Naive thymus-derived CD8-positive, alpha-beta T cell (primary cell): ENCODE measurements at places on chromosomes 7 and 10. TPM values are rescaled to one million over a fixed set of nuclear protein-coding genes. Genes with fewer than 3 reads are reported as not detected.

The MEPCE gene
- 64.8 TPM for total RNA-seq

The SORCS1 gene
- total RNA-seq, result not detected

GRCh38 chr10:99711129-99711719 lies 20.7 kb downstream of the COX15 start:
- no peak for DNase-seq
- H3K27ac ChIP-seq, result no peak overlapping the region
- H3K4me3 ChIP-seq, result no peak overlapping the region
- H3K27me3 ChIP-seq, result no peaks in the 10 kb centered on the region
- H3K36me3 ChIP-seq, result peaks cover 3% of the 10 kb centered on the region

DNA sequence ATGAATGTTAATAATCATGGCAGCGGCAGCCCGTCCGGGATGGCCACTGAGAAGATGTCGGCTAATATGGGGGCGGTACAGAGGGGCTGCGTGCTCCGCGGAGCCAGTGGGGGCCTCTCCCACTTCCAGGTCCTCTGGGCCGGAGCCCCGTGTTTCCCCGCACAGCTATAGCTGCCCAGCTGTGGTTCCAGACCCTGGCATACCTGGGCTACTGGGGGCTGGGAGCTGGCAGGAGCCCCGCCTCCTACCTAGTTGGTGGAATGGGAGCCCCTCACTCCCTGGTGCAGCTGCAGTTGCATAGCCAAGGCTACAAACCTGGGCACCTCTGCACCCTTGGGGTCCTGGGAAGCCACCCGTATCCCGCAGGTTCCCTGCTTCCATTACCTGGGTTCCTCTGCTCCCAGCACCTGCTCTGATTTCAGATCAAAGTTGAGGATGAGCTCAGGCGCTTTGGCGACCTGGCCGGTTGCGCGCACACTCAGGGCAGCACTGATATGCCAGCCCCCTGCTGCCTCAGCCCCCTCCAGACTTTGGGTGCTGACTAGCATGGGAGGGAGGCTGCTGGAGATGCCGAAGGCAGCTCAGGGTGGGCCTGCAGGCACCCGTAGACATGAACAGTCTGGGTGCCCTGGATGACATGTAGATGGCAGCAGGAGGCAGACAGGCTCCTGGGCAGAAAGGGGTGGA lies 236.5 kb upstream of the SEMA3D start:
- no peaks in the 10 kb centered on the region for H3K4me1 ChIP-seq
- no peak overlapping the region for H3K4me3 ChIP-seq
- H3K27ac ChIP-seq, result no peak overlapping the region
- H3K27me3 ChIP-seq, result no peaks in the 10 kb centered on the region
- H3K36me3 ChIP-seq, result no peaks in the 10 kb centered on the region
- DNase-seq, result no peak

- no peaks in the 10 kb centered on the region for H3K27me3 ChIP-seq
- no peak overlapping the region for H3K27ac ChIP-seq
- no peak overlapping the region for H3K4me3 ChIP-seq
- H3K36me3 ChIP-seq, result peaks cover 21% of the 10 kb centered on the region
These were observed 56.9 kb downstream of the HIBADH start for GRCh38 chr7:27605689-27606269.

DNA sequence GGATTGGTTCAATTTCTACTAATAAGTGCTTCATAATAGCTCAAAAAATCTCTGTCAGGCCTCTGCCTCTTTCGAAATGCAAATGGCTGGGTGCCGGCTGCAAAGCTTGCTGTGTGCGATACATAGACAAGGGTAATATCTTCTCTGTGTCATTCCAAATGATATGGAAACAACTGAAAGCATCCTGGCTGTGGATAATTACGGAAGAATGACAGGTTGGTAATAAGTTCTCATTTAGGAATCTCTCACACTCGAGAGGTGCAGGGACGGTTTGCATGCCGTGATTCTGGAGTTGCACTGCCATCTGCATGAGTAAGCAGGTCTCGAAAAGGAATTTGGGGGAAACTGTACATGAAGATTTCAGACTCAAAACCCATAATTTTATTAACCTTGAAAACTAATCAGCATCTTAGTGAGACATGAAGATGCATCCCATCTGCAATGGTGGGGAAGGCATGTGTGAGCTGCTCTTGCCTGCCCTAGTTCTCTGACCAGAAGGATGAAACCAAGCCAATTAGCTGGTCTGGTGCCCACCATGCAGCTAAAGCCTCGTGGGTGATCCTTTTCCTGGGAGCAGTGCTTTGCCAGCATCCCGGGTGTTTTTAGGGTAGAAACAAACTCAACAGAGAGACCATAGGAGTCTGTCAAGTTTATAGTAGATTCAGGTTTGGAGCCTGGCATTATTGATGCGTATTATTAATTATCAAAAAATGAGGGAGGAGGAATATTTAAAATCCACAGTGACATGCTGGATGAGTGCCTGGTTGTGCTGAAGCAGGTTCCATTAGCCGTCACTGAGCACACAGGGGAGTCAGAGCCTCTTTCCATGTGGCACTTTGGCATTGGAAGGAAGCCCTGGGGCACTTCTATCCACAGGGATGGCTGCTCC lies 503.6 kb upstream of the MGMT start:
- H3K4me3 ChIP-seq, result no peak overlapping the region
- no peaks in the 10 kb centered on the region for H3K4me1 ChIP-seq
- H3K27me3 ChIP-seq, result peaks cover 6% of the 10 kb centered on the region
- no peak for DNase-seq
- H3K36me3 ChIP-seq, result no peaks in the 10 kb centered on the region

DNA sequence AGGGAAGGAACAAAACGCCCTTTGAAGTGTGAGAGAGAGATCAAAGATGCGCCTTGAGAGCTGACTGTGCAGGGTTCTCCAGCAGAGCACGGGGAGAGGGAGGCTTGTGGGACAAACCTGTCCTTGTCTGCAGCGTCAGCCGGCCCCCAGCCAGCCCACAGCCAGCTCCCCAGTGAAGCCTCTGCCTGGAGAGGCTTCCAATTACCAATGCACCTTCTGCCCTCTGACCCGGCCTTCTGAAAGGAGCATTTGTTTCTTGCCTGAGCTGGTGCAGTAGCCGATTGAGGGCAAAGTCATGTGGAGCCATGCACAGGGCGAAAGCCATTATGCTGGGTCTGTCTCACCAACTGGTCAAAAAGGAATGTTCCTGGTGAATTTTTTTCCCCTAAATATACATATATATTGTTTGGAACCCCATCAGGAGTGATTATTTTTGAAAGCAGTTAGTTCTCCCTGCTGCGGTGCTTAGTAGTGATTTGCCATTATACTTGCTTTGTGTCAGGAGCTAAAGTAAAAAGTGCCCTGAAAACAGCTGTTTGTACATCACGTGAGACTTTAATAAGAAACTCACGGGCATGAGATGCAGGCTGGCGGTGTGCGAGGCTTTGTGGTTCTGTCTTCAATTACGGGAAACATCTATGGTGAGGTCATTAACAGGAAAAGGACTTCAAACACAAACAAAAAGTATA lies 268.6 kb downstream of the KLF6 start:
- H3K36me3 ChIP-seq, result no peaks in the 10 kb centered on the region
- H3K27me3 ChIP-seq, result peaks cover 14% of the 10 kb centered on the region
- no peak for DNase-seq
- no peak overlapping the region for H3K4me3 ChIP-seq
- H3K27ac ChIP-seq, result no peak overlapping the region
- no peaks in the 10 kb centered on the region for H3K4me1 ChIP-seq

The PRSS37 gene
- not detected for total RNA-seq

The VAX1 gene
- total RNA-seq, result not detected

The NRCAM gene
- total RNA-seq, result 42.9 TPM

DNA sequence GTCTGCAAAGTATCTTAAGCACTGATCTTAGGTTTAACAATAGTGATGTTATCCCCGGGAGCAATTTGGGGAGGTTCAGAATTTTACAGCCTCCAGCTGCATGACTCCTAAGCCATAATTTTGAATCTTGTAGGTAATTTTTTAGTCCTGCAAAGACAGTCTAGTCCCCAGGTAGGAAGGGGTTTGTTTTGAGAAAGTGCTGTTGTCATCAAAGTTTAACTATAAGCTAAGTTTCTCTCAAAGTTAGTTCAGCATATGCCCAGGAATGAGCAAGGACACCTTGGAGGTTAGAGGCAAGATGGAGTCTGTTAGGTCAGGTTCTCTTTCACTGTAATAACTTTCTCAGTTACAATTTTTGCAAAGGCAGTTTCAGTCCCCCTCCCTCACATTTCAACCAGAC lies 79.0 kb upstream of the LRGUK start:
- H3K27ac ChIP-seq, result no peak overlapping the region
- H3K4me1 ChIP-seq, result no peaks in the 10 kb centered on the region
- H3K36me3 ChIP-seq, result peaks cover 12% of the 10 kb centered on the region
- DNase-seq, result no peak

DNA sequence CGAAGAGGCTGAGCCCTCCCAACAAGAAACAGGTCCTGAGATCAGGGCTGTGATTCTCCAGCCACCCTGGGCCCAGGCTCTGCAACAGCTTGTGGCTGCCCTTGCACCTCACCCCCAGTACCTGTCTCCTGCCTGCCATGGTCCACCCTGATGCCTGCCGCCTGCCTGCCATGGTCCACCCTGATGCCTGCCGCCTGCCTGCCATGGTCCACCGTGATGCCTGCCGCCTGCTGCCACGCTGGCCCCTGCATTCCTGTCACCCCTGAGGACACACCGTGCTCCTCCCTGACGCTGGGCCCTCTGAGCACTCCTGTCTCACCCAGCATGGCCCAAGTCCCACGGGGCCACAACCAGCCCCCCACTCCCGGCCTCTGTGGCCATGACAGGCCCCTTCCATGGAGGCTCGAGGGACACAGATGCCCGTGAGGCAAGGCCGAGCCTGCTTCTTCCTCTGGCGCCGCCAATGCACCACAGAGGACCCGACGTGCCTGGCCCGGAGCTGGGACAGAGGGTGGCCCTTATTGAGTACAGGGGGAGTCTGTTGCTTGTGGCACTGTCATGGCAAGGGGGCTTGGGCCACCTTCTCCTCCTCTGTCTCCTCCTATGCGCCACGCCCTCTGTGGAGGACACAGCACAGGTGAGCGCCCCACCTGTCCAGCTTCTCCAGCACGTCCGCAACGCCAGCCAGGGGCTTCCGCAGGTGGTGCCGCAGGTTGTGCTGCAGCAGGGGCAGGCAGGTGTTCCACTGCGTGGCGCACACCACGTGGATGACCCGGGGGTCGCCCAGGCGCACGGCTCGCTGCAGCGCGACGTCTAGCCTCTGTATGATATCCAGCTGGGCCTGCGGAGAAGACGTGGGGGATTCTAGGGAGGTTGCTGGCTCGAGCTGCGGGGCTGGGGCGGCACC lies 18.1 kb downstream of the CFAP46 start:
- no peak for DNase-seq
- no peaks in the 10 kb centered on the region for H3K4me1 ChIP-seq
- no peak overlapping the region for H3K27ac ChIP-seq
- H3K27me3 ChIP-seq, result no peaks in the 10 kb centered on the region

GRCh38 chr10:102776779-102777456 lies 33.2 kb downstream of the WBP1L start:
- DNase-seq, result no peak
- H3K4me1 ChIP-seq, result peaks cover 74% of the 10 kb centered on the region
- no peak overlapping the region for H3K4me3 ChIP-seq
- H3K36me3 ChIP-seq, result peaks cover 4% of the 10 kb centered on the region
- H3K27ac ChIP-seq, result peak overlapping the region; percentile 84
- no peaks in the 10 kb centered on the region for H3K27me3 ChIP-seq

The OR6V1 gene
- total RNA-seq, result not detected

DNA sequence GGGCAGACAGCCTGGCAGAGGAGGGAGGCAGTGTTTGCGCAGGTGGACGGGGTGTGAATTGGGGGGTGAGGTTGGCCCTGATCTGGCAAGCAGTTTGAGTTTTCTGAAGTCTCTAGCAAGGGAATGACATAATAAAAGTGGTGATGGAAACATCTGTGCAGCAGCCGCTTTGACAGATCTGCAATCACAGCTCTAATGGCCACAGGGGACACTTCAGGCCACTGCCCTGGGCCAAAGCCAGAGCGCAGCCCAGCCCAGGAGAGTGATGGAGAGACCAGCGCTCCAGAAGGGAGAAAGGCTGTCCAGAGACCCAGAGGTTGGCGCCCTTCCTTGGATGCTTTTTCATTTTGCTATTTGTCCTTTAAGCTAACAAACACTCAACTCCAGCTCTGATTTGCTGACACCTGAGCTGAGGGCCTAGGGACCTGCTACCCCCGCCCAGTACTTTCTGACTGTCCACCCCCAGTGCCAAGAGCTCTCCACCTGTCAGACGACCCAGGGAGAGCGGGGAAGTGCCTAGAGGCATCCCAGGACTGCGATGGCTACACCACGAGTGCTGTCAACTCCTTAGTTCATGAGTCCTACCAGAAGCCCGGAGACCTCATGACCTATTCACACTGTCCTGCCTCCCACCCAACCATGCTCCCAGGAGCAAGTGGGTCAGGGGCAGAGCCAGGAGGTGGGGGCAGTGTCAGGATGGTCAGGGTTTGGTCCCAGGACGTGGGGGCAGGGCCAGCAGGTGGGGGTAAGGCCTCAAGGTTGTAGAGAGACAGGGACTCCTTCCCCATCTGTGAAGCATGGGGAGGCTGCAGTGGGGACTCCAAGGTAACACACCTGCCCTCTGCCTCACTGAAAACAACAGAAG lies 112.6 kb downstream of the PRKAG2 start:
- no peak overlapping the region for H3K4me3 ChIP-seq
- H3K27me3 ChIP-seq, result no peaks in the 10 kb centered on the region
- peak overlapping the region; percentile 76 for H3K27ac ChIP-seq
- DNase-seq, result no peak
- peaks cover 71% of the 10 kb centered on the region for H3K4me1 ChIP-seq
- H3K36me3 ChIP-seq, result peaks cover 8% of the 10 kb centered on the region

DNA sequence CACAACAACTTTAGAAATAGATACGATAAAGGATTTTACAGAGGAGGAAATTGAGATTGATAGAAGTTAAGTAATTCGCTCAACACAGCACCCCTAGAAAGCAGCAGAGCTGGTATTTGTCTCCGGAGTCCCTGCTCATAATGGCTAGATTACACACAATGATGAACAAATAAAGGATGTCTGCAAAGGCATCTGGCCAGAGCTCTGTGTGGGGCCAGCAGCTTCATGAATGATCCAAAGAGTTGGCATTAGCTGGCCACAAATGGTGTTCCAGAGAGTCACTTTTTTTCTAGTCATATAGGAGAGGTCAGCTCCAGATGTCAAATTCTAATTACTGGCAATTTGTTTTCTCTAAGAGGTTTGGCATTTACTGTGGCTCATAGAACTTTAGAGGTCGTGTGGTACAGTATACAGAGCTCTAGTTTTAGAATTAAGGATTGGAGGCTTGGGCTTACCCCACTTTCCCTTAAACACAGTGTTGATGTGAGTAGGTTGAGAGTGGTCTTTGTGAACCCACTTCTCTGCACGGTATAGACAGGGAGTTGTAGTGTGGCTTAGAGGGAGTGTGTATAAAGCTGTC lies 186.2 kb downstream of the BICC1 start:
- no peaks in the 10 kb centered on the region for H3K36me3 ChIP-seq
- H3K4me1 ChIP-seq, result no peaks in the 10 kb centered on the region
- no peak for DNase-seq
- H3K27ac ChIP-seq, result no peak overlapping the region
- no peaks in the 10 kb centered on the region for H3K27me3 ChIP-seq
- H3K4me3 ChIP-seq, result no peak overlapping the region
